ENCODE measurements at places on chromosomes 7 and 10.
A peak's percentile ranks its signal among the peaks of the same experiment; 100 is the strongest.

GRCh38 chr10:98694883-98695282 is 248.1 kb upstream of the HPS1 start:
- no peak for DNase-seq

- no peak for DNase-seq
Measured at GRCh38 chr10:131875501-131875900, 25.3 kb upstream of the PPP2R2D start.

DNA sequence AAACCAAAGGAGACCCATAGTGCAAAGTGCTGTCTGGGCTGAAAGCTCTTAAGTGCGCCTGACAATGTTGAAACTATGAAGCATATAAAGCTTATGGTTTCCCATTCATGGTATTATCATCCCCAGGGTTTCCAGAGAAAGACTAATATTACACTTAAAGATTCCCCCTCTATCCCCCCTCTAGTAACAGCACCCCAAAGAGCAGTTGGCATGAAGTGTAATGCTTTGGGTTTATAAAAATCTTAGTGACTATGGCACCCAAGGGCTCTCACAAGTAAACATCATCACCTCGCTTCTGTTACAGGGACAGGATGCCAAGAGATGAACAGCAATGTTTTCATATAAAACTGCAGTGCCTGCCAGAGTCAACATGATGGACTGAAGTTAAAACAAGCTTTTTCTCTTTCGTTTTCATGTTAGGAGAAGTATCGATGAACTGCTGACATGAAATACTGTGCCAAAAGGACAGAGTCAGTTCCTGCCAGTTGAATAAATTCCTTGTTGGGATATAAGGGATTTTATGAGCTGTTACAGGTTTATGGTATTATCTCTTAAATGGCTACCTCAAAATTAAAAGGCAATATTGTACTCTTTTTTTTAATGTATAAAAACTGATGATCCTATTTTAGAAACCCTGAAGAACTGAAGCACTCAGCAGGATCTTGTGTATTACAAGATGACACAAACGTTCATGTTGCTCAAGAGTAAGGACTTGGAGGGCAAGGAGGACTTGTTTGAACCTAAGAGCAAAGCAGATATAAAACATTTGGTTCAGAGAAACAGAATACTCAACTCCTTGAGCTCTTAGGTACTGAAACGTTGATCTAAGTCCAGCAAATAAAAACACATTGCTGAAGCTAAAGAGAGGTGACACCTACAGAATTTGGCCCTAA is 203.7 kb upstream of the IMMP2L start:
- no peak for DNase-seq

- DNase-seq, result no peak
Measured at GRCh38 chr7:43880596-43880995, 11.3 kb upstream of the MRPS24 start.

- DNase-seq, result no peak
Measured at GRCh38 chr7:45937301-45937700, 16.2 kb upstream of the IGFBP3 start.

GRCh38 chr7:47211519-47211973 is 370.4 kb downstream of the TNS3 start:
- no peak for DNase-seq

GRCh38 chr7:42198296-42198695 is 38.7 kb downstream of the GLI3 start:
- no peak for DNase-seq

DNA sequence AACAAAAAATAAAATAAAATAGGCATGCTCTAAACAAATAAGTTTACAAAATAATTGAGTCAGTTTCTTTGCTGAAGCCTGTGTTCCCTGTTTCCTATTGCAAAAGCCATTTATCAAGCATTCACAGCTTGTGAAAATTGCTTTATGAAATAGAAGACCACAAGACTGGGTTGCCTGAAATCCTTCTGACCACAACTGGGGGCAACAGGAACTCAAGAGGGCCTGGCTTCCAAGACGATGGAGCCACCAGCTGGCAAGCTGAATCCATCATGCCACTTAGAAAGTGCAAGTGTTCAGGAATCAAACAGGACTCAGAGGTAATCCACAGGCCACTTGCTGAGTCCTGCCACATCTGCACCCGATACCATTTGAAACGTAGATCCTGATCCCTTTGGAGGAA is 752 bp upstream of the ABCA13 start:
- DNase-seq, result no peak

GRCh38 chr7:118870187-118870586 is 645.7 kb downstream of the ANKRD7 start:
- DNase-seq, result no peak

DNA sequence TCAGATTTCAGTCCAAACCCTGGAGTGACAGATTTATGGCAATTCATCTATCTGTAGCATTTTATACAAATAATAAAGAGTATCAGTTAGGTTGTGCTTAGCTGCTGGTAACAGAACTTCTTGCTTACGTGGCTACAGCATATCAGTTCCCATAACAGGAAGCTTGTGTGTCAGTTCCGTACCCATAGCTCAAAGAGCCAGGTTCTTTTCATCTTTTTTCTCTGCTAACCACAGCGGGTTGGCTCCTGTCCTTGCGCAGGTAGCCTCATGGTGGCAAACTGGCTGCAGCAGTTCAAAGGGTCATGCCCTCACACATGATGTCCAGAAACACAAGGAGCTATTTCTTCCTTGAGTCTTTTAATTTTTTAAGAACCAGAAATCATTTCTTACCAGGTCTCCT is 1041.8 kb downstream of the GATA3 start:
- DNase-seq, result peak; percentile 18

DNA sequence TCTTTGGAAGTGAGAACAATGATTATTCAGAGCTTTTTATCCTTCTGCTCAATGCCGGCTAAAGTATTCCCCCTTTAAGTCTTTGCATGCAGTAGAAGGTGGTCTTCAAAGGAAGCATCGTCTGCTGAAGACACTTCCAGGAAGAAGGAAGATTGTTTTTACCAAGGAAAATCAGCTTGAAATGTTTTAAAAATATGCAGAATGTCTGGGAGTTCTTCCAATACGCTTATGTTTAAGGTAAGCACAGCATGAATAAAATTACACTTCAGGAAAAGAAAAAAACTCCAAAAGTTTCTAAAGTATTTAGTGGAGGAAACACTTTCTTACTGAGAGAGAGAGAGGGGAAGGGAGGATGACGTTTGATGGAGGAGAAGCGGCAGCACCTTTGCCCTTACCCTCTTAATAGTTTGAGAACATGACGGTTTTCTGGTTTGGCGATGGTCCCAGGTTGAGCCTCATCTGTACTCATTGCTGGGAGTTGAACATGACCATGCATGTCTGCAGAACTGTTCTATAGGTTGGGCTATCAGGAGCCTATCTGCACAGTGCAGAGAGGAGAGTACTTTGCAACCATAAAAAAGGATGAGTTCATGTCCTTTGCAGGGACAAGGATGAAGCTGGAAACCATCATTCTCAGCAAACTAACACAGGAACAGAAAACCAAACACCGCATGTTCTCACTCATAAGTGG is 338.1 kb downstream of the ACTR3B start:
- DNase-seq, result no peak

GRCh38 chr7:150317748-150318444 is 5.3 kb upstream of the LRRC61 start:
- no peak for DNase-seq

GRCh38 chr7:110797656-110798055 is 293.3 kb upstream of the LRRN3 start:
- DNase-seq, result no peak

DNA sequence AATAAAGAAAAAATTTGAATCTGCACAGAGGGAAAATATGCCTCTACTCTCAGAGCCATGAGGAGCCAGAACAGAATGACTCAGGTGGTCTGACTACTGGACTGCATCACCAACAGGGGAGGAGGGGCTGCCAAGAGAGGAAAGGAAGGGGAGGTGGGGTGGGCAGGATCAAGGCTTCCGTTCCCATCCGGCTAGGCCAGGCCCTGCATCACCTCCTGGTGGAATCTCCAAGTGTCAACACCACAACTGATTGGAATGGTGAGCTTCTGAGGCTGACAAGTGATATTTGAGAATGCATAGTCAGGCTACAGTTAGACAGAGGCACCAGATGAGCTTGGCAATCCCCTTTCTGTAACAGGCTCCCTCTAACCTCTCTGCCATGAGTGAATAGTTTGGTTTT is 10.4 kb upstream of the GPR26 start:
- no peak for DNase-seq

DNA sequence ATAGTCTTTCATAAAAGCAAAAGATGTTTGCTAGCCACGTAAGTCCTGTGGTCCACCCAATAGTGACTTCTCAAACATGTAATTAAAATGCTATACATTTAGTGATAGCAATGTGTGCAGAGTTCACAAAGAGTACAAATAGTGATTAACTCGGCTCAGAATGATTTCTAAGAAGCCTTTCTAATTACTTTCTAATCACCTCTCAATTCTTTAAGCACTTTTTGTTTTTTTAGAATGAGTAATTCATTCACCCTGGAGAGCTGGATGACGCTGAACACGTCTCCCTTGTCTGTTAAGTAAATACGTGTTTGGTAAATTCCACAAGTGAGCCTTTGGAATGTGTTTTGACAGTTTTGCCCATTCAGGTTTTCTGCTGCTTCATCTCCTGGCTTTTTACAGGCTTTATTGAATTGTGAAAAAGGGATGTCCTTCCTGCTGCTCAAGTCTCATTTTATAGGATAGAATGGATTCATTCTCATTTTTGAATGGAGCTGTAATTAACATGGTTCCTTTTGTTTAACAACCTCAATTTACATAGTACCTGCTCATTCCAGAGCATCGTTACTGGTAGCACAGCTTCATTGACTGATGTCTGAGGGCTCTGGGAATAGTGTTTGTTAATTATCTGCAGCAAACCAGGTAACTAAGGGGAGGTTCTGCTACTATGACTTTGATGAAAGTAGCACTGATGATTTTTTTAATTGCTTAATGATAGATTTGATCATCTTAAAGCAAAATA is 212.1 kb downstream of the VTI1A start:
- no peak for DNase-seq

DNA sequence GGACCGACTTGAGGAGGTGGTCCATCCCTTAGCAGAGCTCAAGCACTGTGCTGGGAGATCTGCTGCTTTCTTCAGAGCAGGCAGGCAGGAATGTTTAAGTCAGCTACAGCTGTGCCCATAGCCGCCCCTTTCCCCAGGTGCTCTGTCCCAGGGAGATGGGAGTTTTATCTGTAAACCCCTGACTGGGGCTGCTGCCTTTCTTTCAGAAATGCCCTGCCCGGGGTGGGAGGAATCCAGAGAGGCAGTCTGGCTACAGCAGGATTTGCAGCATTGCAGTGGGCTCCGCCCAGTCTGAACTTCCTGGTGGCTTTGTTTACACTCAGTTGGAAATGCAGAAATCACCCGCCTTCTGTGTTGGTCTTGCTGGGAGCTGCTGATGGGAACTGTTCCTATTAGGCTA is 51.2 kb upstream of the SEMA3A start:
- DNase-seq, result no peak

DNA sequence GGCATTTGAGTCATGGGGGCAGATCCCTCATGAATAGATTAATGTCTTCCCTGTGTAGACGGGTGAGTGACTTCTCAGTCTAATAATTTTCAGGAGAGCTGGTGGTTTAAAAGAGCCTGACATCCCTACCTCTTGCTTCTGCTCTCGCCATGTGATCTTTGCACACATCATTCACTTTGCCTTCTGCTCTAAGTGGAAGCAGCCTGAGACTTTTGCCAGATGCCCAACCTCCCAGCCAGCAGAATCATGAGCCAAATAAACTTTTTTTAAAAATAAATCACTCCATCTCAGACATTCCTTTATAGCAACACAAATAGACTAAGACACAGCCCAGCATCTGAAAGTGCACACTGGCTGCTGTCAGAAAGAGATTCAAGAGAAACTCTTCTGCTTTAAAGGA is 155.2 kb downstream of the ZNF365 start:
- no peak for DNase-seq

DNA sequence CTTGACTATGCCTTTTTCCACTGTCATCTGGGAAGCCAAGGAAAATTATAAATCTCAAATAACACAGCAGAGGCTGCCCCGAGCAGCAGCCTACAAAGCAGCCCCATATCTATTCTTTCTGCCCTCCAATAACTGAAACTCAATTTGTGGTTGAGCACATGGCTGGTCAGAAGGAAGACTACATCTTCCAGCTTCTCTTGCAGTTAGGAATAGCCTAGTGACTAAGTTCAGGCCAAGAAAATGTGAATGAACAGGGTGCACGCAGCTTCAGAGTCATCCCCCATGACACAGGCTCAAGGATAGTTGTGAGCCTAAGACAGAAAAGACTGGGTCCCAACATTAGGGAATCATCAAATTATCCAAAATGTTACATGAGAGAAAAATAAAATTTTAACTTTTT is 42.3 kb downstream of the CHCHD3 start:
- no peak for DNase-seq

GRCh38 chr10:48801001-48801421 is 116.3 kb downstream of the WDFY4 start:
- DNase-seq, result no peak

GRCh38 chr7:101687791-101688182 is 58.7 kb upstream of the MYL10 start:
- DNase-seq, result no peak

DNA sequence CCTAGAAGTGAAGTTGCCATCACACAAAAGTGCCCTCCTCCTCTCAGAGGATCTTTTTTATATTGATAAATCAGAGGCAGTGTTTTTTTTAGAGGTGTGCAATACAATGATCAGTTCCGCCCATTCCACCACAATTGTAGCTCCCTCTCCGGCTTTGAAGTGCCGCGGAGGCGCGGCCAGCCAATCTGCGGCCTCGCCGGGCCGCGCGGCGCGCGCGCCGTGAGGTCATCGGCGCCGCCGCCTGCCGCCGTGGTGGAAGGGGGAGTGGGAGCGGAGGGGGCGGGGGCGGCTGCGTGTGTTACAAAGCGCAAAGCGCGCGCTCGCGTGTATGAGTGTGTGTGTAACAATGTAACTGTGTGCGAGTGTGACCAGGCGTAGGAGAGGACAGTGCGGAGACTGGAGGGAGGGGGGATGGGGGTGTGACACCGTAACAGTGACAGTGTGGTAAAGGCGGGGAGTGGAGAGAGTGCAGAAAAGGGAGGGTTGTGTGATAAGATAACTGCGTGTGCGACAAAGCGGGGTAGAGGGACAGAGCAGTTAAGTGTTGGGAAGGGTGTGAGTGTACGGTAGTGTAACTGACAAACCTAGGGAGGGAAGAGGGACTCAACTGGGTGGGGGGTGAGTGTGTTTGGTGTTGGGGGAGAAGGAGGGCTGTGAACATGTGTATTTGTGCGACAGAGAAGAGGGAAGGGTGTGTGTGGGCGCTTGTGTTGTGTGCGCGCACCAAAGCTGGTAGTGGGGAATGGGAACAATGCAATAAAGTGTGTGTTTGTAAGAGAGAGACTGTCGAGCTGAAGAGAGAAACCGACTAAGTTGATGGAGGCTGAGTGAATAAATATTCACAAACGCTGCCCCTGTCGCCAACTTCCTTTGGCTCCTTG is at the start of gene SP8:
TSS of gene SP8 (minus strand) at position 108 of the 881 bp plus-strand sequence. CDS start at position 20, 88 bp downstream.
- DNase-seq, result peak; percentile 48

- DNase-seq, result no peak
Measured at GRCh38 chr10:89134963-89135362, 72.2 kb downstream of the CH25H start.

GRCh38 chr7:4556868-4557793 is 125.0 kb upstream of the FOXK1 start:
- no peak for DNase-seq
